ENCODE measurements at places on chromosomes 5 and 9.

GRCh38 chr9:133461975-133462374 lies 2.2 kb downstream of the CACFD1 start:
- DNase-seq = no peak

DNA sequence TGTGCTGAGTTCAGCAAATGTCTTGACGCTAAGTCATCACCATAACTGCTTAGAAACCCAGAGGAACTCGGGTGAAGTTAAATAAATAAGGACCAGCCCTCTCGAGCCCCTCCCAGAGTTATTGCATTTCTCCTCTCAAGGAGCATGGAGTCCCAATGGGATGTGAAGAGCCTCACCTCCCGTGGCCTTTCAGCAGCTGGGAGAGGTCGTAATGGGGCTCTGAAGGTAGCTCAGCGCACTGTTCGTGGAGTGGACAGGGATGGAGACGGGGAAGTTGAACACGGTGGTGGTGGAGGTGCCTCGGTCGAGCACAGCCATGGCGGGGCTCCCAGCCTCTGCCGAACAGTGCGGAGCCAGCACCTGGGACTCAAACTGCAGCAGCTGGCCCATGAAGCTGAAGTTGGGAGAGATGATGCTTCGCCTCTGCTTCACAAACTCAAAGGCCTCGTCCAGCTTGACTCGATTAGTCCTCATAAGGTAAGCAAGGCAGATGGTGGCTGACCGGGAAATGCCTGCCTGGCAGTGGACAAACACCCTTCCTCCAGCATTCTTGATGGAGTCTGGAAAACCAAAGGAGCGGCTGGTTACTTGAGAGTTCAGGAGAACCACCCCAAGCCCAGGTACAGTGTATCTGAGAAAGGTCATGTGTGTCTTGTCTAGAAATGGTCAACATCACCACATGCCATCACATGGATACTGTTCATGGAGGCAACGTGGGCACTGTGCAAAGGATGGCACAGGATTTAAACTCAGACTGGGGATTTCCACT lies 2.2 kb downstream of the DUSP1 start:
- no peak for DNase-seq

GRCh38 chr5:77295863-77296378 lies 85.4 kb downstream of the PDE8B start:
- DNase-seq = no peak

DNA sequence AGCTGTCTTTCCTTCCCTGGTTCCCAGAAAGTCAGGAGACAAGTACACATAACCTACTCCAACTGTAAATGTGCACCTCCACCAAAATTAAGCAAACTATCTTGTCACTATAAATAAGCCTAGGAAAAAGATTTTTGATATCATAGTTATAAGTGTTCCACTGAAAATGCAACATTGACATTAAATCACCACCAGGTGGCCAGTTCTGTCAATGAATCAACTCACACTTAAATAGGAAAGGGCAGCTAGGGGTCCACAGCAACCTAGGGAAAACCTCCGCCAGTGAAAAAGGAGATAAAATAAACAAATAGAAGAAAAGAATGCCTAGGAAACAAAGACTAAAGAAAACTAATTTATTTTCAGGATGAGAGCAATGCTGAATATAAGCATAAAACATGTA lies 243.0 kb upstream of the PTPRD start:
- no peak for DNase-seq

- DNase-seq = no peak
These were observed 7.1 kb upstream of the CNTRL start for GRCh38 chr9:121067640-121068039.

- DNase-seq = no peak
These were observed 62.9 kb downstream of the SMIM23 start for GRCh38 chr5:171848486-171848885.

- no peak for DNase-seq
These were observed 548.8 kb upstream of the IZUMO3 start for GRCh38 chr9:25094518-25094917.

- no peak for DNase-seq
These were observed 168.2 kb upstream of the RAI14 start for GRCh38 chr5:34487956-34488355.

DNA sequence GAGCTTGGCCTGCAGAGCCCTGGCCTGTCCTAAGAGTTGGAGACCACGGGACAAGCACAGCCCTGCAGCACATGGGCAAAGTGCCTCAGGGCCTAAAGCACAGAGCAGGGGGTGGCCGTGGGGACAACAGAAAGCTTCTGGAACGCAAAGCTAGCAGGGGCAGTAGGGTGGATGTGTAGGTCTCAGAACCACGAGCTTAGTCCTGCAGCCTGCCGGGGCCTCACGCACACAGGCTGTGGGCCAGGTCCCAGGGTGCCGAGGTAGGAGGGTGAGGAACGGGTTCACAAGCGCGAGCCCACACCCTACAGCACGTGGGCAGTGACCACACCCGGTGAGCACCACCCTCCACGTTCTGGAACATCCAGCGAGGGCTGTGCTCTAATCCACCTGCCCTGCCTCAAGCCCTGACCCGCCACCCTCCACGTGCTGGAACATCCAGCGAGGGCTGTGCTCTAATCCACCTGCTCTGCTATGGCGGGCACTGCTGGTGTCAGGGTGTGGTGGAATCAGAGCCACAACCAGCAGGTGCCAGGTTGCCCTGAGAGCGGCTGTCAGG lies 9.3 kb downstream of the CLPTM1L start:
- no peak for DNase-seq

DNA sequence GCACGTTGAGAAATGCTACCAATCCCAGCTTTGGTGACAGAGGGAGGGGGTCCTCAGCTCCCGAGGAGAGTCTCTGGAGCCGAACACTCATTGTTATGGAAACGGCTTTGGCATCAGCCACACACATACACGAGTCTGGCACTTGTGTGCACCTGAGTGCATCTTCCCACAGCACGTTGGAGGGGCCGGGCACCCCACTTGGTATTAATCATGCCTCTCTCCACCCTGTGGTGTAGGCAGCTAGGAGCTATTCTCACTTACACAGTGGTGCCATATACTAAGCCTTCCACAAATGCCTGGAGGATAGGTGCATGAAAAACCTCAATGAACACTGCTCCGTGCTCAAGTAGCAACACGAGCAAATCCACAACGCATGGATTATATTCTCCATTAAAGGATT lies 133.9 kb upstream of the PANK3 start:
- no peak for DNase-seq

GRCh38 chr9:16721972-16722371 lies 148.5 kb downstream of the BNC2 start:
- DNase-seq = no peak

DNA sequence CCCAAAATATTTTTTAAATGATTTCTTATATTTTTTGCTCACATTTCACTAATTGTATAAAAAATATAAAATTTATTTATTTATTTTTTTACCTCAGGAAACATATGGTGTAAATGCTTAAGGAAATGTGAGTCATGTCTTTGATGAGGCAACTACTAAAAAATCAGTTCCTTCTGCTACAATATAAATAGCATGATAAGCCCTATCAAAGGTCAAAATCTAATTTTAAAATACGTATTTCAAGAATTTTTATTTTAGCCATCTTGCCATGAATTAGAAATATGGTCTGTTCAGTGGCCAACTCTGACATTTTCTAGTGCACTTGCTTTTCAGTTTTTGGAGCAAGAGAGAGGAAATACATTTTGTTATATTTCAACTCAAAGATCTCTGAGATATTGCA lies 50.5 kb downstream of the PDE4D start:
- DNase-seq = no peak

DNA sequence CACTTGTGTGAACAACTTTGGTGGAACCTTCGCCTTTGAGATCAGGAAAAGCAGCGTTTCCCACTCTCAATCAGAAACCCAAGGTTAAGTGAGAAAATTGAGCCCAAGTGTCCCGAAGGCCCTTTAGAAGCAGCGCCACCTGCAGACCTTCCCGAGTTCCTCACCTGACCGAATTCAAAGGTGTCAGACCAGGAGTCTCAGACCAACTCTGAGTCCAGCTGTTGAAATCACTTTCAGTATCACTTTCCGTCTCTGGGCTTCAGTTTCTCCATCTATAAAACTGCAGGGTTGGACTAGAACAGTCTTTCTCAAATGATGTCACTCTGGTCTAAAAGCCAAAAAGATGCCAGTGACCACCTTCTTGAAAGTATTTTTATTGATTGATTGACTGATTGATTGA lies 31.7 kb upstream of the GRHPR start:
- no peak for DNase-seq

GRCh38 chr5:169880012-169880663 lies 100.2 kb downstream of the INSYN2B start:
- DNase-seq = no peak

DNA sequence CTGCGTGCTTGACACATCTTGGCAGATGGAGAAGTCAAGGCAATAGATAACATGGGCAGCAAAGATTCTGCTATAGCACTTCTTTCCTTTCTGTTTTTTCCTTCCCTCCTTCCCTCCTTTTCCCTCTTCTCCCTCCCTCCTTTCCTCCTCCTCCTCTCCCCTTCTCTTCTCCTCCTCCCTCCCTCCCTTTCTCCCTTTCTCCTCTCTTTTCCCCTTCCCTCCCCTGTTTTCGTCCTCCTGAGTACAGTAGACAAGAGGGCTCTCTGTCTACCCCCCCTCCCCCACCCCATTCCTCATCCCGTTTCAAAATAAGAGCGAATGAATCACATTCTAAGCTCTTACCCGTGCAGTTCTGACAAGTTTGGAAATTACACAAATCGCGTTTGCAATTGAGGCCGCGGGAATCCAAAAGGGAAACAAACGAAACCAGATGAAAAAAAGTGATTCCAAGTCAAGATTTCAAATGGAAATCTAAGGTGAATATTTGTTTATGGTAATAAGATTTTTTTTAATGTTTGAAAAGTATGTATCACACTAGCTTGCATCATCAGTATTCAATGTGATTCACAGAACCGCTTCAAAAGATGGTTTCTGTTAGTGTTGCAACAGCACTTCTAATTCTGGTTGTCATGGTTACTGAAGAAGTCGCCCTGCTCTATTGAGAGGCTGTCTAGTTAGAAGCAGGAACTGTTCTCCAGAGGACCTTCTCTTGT lies 1.3 kb downstream of the NIM1K start:
- no peak for DNase-seq

GRCh38 chr5:88792144-88792840 lies 90.7 kb downstream of the MEF2C start:
- DNase-seq = no peak

- no peak for DNase-seq
These were observed 22.7 kb upstream of the UGCG start for GRCh38 chr9:111873901-111874300.

- no peak for DNase-seq
These were observed 324.3 kb upstream of the RFX3 start for GRCh38 chr9:3850098-3850497.

DNA sequence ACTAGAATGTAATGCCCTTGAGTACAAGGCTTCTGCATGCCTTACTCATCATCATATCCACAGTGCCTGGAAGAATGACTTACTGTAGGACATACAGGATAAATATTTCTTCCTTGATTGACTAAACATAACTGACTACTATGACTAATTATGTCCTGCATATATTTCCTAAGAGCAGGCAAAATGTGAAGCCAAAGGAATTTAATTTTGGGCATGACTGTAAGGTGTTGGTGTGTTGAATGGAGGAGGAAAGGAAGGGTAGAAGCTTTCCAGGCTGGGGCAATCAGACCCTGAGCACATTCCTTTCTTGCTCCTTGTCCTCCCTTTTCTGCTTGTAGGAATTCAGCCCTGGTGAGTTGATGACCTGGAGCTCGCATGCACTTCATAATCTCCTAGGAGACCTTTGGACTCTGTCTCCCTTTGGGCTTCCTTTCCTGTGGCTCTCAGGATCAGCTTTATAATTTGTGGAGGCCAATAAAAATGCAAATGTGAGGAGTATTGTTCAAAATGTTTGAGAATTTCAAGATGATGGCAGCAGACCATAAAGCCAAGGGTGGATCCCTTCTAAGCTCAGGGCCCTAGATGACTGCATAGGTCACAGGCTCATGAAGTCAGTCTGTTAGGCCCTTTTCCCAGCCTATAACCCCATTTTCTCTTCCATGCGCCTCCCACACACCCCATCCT lies 174.0 kb downstream of the HMHB1 start:
- DNase-seq = no peak

DNA sequence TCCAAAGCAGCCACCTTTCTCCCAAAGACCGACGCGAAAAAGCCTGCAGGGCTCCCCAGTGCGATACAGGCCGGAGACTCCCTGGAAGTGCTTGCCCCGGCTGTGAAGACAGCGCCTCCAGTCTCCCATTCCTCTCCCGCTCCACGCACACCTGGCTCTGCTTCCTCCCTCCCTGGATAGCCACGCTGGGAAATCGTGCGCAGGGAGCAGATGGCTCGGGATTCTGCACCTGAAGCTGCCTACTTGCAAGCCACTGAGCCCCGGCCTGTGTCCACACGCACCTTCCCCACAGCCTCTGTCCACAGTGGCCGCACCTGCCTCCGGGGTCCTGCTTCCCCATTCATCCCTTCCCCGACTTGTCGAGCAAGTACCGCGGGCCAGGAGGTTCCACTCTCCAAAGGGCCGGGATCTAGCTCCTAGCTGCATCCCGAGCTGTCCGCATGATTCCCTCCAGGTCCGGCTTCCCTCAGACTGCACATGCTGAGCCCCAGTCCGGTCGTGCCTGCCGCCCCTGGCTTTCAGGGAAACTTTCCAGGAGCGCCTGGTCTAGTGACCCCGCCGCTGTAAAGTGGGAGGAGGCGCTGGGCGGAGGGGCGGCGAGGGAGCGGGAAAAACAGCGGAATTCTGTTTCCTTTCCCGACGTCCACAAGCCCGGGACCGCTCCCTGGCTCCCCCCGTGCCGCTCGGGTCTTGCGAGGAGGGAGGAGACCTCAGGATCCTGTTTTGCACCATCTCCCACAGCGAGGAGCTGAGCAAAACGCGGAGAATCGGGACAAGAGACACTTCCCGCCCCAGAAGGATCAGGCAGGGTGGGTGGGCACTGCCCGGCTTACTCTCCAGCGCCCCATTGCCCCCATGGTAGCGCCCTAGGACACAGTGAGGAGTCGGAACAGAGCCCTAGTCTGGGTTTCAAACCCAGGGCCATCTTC lies 2.0 kb downstream of the SEMA6A start:
- no peak for DNase-seq

GRCh38 chr9:91042024-91042423 lies 240.4 kb downstream of the SYK start:
- no peak for DNase-seq

- no peak for DNase-seq
These were observed 891.4 kb upstream of the C9orf72 start for GRCh38 chr9:28464481-28465216.

- peak; percentile 91 for DNase-seq
These were observed 8.7 kb downstream of the STK10 start for GRCh38 chr5:172178991-172179989.

DNA sequence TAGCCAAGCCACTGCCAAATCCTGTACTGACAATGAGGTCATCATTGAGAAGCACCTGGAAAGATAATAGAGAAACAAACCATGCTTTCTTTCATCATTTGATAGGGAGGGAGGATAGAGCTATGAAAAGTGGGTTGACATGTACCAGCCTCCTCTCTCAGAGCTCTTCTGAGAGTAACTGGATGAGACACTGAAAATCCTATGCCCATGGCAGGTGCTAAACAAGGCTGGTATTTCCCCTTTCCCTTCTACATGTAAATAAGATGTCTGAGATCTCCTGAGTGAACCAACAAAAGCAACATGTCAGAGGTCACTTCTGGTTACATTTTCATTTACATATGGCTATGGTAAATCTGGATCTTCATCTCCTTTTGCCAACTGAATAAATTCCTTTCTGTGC lies 45.3 kb upstream of the TRAF1 start:
- DNase-seq = no peak

Measured in KG1 (cell line).